Stimulated activated CD4-positive, alpha-beta T cell treated with anti-CD3 and anti-CD28 coated beads, Interleukin-4, amount 100 ng/mL, for 24 hours (primary cell): ENCODE measurements at places on chromosomes 11 and 22.

- no peak for DNase-seq
These were observed 781 bp downstream of the TCIRG1 start for GRCh38 chr11:68039526-68040086.

GRCh38 chr11:83782329-83782728, 496.2 kb upstream of the CCDC90B start:
- DNase-seq, result no peak

DNA sequence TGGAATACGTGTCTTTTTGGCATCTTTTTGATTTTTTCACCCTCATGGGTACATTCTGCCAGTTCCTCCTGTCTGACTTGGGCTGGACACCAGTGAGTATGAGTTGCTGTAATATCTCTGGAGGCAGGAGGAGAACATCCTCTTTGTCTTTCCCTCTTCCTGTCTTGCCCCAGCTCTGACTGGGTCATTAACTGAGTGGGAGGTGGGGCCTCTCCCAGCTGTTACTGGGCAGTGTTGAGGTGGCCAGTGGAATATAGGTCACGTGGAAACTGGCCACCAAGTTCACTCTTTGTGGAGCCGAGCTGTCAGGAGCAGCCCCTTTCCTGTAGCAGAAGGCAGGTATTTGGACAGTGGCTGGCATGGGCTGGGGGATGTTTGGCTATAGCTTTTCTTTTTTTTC, 2.2 kb downstream of the GLB1L2 start:
- no peak for DNase-seq

- DNase-seq, result no peak
These were observed 186.6 kb upstream of the BDNF start for GRCh38 chr11:27886857-27887256.

DNA sequence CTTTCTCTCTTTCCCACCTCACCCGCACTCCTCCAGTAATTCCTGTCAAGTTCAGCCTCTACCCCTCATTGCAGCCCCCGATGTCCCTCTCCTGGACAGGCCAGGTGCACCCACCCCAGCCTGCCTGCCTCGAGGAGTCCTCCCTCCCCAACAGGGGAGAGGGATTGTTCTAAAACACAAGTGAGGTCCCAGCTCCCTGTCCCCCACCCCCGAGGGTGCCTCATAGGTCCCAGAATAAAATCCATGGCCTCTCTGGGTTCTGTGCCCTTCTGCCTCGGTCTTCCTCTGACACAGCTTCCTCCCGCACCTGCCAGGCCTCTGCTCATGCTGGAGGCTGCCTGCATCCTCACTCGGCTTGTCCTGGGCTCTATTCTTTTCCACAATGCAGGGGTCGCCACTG, 720.1 kb downstream of the BRD1 start:
- no peak for DNase-seq

- no peak for DNase-seq
These were observed 37.6 kb upstream of the THY1 start for GRCh38 chr11:119460582-119460981.

- no peak for DNase-seq
These were observed 10.7 kb downstream of the DTX4 start for GRCh38 chr11:59182457-59183151.

GRCh38 chr11:75495749-75496304, 29.9 kb downstream of the GDPD5 start:
- no peak for DNase-seq

DNA sequence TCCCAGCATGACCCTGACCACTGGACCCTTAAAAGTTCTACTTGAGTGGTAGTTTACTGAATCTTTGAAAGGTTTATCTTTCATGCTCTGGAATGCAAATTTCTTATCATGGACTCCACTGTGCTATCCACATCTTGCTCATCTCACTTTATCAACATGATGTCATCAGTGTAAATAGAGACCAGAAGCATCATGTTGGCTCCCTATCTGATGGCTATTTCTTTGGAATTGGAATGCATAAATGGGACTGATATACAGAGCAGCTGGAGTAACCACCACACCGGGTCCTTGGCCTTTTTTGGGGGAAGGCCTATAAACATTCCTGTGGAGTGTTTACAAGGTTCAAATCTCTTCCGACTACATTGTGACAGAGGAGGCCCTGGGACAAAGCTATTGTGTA, 74.1 kb upstream of the CEP126 start:
- no peak for DNase-seq

DNA sequence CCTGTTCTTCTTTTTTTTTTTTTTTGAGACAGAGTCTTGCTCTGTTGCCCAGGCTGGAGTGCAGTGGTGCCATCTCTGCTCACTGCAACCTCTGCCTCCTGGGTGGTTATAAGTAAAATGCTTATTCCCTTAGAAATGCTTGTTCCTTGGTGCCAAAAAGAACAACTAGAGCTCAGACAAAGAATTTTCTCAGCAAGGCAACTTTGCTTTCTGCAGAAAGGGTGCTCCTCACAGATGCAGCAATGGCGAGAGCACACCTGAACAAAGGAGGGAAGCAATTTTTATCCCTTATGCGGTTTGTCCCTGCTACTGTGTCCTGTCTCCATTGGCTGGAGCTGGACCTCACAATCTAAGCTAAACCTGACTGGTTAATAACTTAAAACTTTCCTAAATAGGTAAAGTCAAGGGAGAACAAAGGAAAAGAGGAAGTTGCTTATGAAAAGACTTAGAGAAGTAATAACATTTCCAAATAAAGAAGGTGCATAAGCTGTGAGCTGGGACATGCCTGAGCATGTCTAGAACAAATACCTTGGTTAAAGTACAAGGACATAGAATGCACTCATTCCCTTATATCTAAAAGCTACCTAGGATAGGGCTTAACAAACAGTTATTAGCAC, 90.0 kb upstream of the PRR5 start:
- no peak for DNase-seq

GRCh38 chr11:60344146-60344545, 17.1 kb downstream of the MS4A6E start:
- DNase-seq, result no peak

DNA sequence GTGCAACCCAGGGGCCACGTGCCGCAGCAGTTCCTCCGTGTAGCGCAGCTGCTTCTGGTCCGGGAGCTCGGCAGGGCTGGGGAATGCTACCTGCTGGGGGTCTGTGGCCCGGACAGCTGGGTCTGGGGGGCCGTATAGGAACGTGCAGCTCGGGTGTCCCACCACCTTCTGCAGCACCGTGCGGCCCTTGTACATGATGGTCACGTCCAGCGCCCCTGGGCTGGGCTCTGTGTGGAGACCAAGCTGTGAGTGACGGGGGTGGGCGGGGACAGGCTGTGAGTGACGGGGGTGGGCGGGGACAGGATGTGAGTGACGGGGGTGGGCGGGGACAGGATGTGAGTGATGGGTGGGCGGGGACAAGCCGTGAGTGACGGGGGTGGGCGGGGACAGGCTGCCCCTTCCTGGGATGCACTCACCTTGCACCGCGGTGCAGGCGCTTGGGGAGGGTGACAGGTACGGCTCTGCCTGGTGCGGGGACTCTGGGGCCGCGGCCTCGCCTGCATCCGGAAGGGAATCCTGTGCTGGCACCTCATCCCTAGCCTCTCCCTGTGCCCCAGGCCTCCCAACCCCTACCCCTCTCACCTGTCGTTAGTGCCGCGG, 2.3 kb downstream of the IRF7 start:
- DNase-seq, result peak; percentile 83

- DNase-seq, result no peak
These were observed 23.9 kb downstream of the RTN4RL2 start for GRCh38 chr11:57484141-57484710.

GRCh38 chr11:35338921-35339320, 80.4 kb downstream of the SLC1A2 start:
- no peak for DNase-seq

DNA sequence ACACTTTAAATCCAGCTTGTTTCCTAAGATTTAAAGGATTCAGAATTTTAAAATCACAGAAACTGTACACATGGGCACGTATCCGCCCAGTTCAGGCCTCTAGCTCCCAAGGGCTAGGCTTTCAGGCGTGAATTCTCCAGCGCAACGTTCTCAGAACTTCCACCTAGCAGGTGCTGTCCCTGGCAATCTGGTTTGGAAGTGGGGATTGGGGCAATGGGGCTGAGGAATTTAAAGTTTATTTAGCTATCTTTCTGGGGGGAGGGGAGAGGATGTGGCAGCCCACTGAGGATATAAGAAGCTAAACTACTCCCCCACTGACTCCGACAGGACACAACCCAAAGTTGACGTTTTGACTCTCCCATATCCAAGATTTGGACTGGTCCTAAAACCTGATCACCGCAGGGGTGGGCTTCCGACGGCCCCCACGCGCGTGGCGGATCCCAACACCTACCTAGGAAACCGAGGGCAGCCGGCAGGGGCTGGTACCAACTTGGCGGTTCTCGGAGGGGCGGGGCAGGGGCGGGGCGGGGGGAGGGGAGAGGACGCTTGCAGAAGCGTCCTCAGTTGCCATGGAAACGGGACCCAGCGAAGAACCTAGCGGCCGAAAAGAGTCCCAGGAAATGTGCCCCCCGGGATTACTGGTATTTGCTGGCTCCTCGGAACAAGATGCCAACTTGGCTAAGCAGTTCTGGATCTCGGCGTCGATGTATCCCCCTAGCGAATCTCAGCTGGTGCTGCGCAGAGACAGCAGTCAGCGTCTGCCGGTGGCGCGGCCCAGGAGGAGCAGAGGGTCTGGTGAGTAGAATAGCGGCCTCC, at the start of gene HOATZ:
Gene HOATZ, plus strand, starts transcription at position 563 of the 816 bp plus-strand sequence. Its CDS starts 7 bp downstream, at position 570.
- DNase-seq, result no peak

DNA sequence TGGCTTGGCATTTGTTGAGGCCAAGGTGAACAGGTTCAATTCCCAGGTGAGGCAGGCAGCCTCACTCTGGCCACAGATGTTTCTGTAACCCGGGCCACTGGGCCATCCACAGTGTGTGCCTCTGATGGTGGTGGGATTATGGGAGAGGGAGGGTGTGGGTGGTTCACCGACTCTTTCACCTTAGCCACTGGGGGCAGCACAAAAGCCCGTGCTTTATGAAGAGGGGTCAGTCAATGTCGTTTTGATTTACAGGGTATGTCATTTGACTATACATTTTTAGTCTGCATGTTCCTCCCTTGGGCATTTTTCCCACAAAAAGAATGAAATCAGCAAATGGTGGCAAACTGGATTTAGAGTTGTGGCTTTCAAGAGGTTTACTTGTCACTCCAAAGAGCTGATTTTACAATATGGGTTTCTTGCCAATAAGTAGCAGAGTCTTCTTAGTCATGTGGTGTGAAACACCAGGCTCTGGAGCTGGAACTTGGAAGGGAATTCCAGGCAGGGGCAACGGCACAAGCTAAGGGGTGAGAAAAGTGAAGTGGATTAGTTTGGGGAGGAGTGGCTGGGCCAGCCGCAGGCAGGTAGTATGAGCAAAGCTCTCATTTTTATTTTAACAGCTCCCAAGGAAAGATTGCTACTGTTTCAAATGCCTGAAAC, 217.8 kb upstream of the ZBED5 start:
- no peak for DNase-seq

DNA sequence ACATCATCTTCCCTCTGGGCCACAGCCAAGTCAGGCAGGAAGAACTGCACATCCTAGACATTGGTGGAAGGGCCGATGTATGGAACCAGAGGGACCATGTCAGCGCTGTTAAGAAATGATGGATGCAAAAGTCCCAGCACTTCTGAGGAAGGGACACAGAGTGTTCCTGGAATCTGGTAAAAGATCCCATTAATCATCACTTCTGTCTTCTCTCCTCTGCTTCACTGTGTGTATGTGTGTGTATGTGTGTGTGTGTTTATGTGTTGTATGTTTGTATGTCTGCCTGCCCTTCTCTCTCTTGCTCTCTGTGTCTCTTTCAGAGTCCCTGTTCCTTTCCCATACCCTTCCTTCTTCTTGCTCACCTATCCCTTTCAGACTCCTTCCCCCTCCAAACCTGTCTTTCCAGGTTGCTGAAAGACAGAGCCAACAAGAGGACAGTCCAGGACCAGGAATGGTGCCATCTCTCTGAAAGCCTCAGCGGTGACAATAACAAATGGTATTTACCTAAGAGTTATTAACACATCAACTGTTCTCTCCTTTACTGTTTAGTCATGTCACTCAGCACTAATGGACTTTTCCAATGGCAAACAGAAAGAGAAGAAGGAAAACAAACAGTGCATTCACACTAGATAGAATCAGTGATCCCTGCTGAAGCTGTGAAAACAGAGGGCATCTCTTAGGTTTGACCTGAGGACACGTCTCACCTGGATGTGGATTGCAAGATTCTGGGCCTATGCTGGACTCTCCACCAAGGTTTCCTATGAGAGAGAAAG, 47.1 kb downstream of the EHF start:
- DNase-seq, result no peak

DNA sequence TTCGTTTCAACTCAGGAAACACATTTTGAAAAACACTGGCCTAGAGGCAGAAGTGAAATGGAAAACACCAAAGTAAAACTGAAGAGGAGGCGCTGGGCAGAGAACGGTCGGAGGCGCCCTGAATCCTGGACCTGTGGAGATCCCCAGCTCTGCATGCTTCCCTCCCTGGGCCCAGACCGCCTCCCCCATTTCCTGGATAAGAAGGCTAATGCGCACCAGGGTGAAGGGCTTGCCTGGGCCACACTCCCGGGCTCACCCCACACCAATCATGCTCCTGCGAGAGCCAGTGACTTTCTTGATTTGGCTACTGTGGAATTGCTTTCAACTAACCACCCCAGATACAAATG, 167.1 kb downstream of the CRYBB2 start:
- DNase-seq, result no peak

DNA sequence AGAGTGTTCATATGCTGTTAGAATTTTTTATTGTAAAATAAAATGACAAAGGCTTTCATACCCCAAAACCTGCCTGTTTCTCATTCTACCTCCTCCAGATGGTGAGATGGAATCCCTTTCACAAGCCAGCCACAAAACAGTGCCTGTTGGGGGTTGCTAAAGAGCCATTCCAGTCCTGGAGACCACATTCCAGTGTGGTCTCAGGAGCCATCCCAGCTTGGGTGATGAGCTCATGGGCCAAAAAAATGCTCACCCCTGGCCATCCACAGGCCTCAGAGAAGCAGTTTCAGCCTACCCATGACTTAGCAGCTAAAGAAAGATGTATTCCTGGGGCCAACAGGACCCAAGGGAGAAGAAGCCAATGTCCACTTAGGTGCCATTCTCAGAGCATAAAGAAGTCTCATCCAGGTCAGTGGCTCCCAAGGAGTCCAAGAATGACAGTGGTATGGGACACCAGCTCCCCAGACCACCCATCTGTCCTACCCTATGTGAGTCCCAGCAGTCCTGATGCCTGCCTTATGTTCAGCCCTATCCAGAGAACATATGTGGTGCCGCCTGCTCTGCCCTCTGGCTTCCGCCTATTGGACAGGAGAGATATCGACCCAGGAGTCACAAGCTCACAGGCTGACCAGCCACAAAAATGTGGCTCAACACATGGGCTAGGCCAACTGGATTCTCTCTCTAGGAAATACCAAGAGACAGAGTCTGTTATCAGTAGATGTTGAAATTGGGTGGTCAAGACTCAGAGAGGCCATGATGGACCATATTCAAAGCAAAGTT, 26.4 kb downstream of the C11orf91 start:
- DNase-seq, result no peak
